Smooth muscle cell of the coronary artery (primary cell): ENCODE measurements at places on chromosomes 12 and 14. TPM values are rescaled to one million over a fixed set of nuclear protein-coding genes. Genes with fewer than 3 reads are reported as not detected.

Gene RPL6
- total RNA-seq, result 271 and 971 TPM in 2 replicates

Gene TWF1
- total RNA-seq, result 34.0 and 111 TPM in 2 replicates

Gene SERPINA1
- total RNA-seq, result 0.08 TPM in 1 of 2 replicates, not detected in the other

Gene VPS29
- total RNA-seq, result 17.8 and 52.0 TPM in 2 replicates

Gene KLRC2
- total RNA-seq, result not detected in 2 replicates

Gene PMCH
- 0.38 TPM in 1 of 2 replicates, not detected in the other for total RNA-seq

Gene FOXG1
- under 0.01 TPM in 1 of 2 replicates, not detected in the other for total RNA-seq

Gene RPGRIP1
- total RNA-seq, result under 0.01 TPM in 1 of 2 replicates, not detected in the other

Gene EPYC
- total RNA-seq, result not detected in 2 replicates

Gene ARHGDIB
- total RNA-seq, result 3.9 and 78.3 TPM in 2 replicates

Gene CLEC14A
- total RNA-seq, result 0.15 and 0.47 TPM in 2 replicates

Gene MFAP5
- 124 and 415 TPM in 2 replicates for total RNA-seq

Gene GPR135
- 0.82 and 2.6 TPM in 2 replicates for total RNA-seq

Gene KERA
- not detected in 2 replicates for total RNA-seq

Gene ETNK1
- total RNA-seq, result 17.8 and 18.0 TPM in 2 replicates

Gene DIO3
- total RNA-seq, result not detected in 2 replicates

Gene PPFIA2
- total RNA-seq, result 0.08 and 2.5 TPM in 2 replicates

Gene PIK3C2G
- total RNA-seq, result not detected in 2 replicates

Gene GUCY2C
- not detected in 2 replicates for total RNA-seq

Gene SERPINA12
- not detected in 2 replicates for total RNA-seq

Gene CACNB3
- 6.0 and 10.9 TPM in 2 replicates for total RNA-seq

Gene ZNF385A
- total RNA-seq, result 0.35 and 1.1 TPM in 2 replicates

Gene FAM90A1
- total RNA-seq, result 0.35 TPM in 1 of 2 replicates, not detected in the other

Gene CARMIL3
- total RNA-seq, result 0.08 TPM in 1 of 2 replicates, not detected in the other

Gene CHGA
- total RNA-seq, result 0.59 TPM in 1 of 2 replicates, not detected in the other

Gene AMN
- 0.23 TPM in 1 of 2 replicates, not detected in the other for total RNA-seq

Gene LYSET
- total RNA-seq, result 4.0 and 9.3 TPM in 2 replicates

Gene SERPINA10
- not detected in 2 replicates for total RNA-seq

Gene MRPL51
- 92.0 and 176 TPM in 2 replicates for total RNA-seq
